ENCODE measurements at places on chromosomes 12 and 14.

- no peak for DNase-seq
Observed at GRCh38 chr12:18966954-18967353, 162.6 kb upstream of the PLEKHA5 start.

GRCh38 chr12:68959143-68959858 is 26.3 kb upstream of the CPM start:
- DNase-seq, result no peak

DNA sequence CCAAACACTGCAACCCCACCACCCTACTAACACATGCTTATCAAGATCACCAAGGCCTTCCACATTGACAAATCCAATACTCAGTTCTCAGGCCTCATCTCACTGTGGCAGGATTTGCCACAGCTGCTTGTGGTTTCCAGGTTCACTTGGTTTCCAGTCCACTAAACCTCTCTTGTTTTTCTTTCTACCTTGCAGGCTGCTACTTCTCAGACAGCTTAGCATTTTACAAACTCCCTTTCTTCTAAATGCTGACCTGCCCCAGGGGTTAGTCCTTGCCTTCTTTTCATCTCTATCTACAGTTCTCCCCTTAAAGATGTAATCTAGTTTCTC is 84.1 kb downstream of the BCAT1 start:
- no peak for DNase-seq

GRCh38 chr14:54191846-54192245 is 205.0 kb upstream of the CDKN3 start:
- DNase-seq, result no peak

DNA sequence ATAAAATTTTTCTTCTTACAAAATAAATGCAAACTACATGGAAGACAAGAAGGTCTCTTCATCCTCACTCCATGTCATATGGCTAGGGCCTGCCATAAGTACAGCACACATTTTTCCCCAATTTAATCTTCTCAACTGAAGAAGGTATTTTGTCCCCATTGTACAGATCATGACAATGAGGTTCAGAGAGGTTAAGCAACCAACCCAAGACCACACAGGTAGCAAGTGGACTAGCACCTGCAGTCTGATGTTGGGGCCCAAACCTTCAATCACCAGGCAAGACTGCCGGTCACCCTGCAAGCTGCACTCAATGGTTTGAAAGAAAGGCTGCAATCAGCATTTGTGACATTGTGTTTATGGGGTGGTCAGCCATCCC is 6.5 kb upstream of the MEG3 start:
- no peak for DNase-seq

DNA sequence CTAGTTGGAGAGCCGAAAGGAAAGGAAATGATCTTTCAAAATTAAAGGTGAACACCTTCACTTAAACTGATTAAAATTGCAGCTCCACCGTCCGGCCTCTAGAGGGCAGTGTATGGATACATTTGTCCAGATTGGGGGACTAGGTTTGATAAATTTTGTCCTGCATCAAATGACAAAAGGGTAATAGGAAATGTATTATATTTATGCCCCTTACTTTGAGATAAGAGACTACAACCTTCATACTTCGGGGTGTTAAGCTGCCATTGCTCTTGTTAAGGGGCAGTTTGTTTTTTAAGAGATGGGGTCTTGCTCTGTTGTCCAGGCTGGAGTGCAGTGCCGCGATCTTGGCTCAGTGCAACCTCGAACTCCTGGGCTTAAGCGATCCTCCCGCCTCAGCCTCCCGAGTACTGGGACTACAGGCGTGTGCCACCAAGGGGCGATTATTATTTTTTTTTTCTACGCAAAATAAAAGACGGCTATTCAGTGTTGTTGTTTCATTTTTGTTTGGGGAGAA is 818 bp upstream of the SUOX start:
- DNase-seq, result peak; percentile 57

GRCh38 chr14:94029265-94029664 is 3.1 kb downstream of the OTUB2 start:
- DNase-seq, result no peak

GRCh38 chr14:96739200-96739910 is 57.8 kb upstream of the VRK1 start:
- peak; percentile 33 for DNase-seq

DNA sequence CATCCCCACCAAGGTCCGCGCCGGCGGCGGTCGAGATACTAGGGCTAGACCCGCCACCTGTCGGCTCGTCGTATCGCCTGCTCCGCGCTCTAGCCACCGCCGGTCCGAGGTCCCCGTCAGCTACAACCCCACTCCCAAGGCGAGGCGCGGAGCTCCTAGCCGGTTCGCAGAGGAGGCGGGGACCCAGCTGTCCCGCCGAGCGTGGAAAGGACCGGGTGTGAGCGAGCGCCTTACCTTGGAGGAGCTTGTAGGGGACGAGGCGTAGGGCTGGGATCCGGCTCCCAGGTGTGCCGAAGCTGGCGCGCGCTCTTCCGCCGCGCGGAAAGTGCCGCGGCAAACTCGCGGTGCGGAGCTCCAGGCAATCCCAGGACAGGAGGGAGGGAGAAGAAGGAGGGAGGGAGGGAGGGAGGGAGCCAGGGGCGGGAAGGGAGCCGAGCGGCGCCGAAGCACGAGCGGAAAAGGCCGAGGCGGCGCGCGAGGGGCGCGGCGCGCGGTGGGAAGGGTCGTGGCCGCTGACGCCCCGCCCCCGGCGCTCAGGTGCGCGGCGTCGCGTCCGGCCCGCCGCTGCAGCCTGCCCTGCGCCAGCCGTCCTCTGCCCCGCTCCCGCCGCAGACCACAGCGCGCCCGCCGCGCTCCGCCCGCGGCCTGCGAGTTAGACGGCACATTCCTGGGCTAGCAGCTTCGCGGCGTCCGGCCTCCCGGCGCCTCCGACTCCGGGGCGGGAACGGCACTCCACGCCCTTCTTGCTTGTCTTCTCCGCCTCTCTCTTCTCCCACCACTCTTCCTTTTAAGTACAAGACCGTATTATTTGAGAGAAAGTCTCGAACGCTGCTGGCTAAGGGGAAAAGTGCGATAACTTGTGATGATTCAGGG is at the start of gene PAWR:
TSS of gene PAWR (minus strand) at position 327 of the 873 bp plus-strand sequence. CDS start 720 bp downstream, outside the sequence.
- peak; percentile 95 for DNase-seq

- DNase-seq, result no peak
Observed at GRCh38 chr12:5376591-5377207, 55.2 kb upstream of the NTF3 start.

DNA sequence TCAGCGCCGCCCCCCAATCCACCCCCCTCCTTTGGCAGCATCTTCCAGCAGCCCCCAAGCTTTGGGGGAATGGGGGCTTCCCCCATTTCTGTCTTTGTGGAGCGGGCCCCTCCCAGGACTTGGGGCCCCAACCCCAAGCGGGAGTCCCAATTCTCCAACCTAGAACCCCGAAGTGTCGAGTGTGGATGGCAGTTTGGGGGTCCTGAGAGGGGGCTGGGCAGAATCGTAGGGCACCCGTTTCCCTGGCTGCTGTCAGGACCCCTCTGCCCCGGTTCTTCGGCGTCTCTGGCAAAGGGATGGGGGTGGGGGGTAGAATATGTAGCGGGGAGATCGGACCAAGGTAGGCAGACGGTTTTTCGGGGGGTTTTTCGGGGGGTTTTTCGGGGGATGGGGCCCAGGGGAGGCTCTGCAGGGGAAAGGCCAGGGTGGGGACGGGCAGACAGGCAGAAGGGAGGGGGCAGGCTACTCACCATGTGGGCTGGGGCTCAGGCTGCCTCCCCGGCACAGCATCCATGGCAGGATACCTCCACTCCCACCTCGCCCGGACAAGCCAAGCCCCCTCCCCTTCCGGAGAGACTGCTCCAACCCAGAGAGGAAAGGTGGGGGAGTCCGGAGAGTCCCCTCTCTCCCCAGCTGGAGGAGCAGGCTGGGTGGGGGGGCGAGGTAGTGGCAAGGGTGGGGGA is 739 bp downstream of the JPH4 start:
- no peak for DNase-seq

GRCh38 chr14:81449576-81449975 is 49.5 kb upstream of the STON2 start:
- no peak for DNase-seq

DNA sequence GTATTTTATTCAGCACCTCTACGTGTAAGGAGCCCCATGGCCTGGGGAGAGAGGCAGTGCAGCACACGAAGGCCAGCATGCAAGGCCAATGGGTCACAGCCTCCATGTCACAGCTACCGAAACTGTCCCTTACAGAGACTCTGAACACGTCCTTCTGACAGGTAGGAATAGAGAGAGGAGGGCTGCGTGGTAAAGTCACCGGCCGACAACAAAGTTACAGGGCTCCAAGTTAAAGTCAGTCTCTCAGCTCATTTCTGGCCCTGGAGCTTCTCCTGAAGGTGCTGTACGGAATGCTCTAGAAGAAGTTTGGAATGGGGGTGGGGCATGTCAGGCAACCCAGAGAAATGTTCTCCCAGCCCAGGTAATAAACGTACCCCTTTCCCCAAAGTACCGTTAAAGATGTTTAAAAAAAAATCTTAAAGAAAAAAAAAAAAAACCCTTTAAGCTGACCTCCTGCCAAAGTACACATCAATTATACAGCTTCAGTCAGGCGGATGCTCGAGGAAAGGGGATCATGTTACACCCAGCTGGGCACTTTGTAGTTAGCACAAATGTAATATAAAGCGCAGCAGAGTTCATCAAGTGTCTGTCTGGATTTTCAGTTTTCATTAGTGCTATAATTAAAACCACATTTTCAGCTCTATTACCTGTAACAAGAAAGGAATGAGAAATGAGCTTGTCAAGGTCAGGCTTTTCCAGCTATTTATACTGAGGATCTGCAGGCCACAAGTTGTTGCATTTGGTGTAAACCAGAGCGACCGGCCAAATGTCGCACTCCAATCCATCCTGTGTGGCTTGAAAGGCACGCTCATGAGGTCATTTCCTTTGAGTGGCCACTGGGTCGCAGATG is 53.3 kb upstream of the CDKN3 start:
- DNase-seq, result peak; percentile 61

GRCh38 chr12:14256555-14257169 is 108.8 kb upstream of the ATF7IP start:
- DNase-seq, result no peak

GRCh38 chr12:46217541-46218321 is 51.1 kb downstream of the SLC38A1 start:
- DNase-seq, result no peak

GRCh38 chr12:6384499-6385436 is 806 bp downstream of the LTBR start:
- DNase-seq, result no peak

DNA sequence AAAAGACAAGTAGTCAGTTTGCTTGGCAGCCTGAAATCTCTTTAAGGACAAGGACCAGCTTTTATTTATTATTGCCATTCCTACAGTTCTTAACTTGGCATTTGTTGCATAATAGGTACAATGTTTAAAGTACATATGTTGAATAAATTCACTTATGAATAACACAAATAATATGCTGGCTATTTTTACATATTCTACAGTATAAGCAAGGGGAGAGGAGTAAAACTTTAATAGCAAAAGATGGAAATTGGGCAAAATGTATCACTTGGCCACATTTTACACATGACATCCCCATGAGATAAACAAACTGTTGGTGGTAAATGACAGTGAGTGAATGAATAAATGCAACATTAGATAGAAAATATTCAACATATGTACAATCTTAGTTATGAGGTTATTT is 333.1 kb downstream of the DIO2 start:
- DNase-seq, result no peak

GRCh38 chr12:108939594-108939993 is 59.7 kb downstream of the DAO start:
- no peak for DNase-seq

DNA sequence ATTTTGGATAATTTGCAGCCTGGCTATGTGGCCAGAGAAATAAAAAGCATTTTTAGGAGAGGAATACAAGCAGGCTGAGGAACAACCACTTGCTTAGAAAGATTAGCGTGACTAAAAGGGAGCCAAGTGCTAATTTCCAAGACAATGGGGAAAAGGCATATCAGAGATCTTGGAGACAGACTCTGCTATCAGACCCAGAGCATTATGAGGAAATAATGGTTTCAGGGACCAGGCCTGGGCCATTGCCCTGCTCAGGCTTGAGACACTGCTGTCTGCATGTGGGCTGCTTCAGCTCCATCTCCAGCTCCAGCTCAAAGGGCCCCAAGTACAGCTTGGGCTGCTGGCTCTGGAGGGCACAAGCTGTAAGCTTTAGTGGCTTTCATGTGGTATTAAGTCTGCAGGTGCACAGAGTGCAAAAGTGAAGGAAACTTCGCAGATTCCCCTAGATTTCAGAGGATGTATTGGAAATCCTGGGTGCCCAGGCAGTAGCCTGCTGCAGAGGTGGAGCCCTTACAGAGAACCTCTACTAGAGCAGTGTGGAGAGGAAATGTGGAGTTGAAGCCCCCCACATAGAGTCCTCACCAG is 449.2 kb downstream of the ZFP36L1 start:
- DNase-seq, result no peak

- DNase-seq, result no peak
Observed at GRCh38 chr14:93230539-93230938, 23.5 kb downstream of the UBR7 start.
